ENCODE measurements at places on chromosomes 1 and 21.

DNA sequence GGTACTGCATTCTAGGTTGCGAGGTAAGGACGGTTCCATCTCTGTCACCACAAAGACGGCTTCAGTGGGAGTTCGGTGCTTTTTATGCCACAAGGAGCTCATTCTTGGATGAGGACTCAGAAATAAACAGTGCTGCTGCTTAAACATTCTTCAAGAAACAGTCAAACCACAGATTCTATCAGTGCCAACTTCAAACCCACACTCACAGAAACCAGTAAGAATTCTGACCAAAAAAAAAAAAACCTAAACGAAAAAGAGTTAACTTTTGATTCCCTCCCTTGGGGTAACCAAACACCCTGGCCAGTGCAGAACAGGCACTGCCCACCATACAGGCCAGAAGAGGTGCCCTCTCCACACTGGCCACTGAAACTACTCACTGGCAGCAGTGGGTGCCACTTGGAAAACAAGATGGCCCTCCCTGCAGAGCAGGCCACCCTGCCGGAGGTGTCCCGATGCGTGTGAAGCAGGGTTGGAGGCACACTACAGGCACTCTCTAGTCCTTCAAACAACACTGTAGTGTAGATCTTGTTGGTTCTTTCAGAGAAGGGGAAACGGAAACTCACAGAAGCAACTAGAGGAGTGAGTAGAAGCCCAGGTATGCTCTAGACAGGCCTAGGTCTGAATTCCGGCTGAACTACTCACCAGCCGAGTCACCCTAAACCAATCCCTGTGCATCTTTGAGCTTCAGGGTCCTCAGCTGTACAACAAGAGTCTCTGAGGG lies 87.3 kb upstream of the TLR5 start:
- peak; percentile 62 for DNase-seq

- DNase-seq, result no peak
Measured at GRCh38 chr1:170145770-170146676, at the start of gene NTMT2. Gene NTMT2 (plus strand): TSS chr1:170145959. CDS start chr1:170146108, 149 bp downstream.

DNA sequence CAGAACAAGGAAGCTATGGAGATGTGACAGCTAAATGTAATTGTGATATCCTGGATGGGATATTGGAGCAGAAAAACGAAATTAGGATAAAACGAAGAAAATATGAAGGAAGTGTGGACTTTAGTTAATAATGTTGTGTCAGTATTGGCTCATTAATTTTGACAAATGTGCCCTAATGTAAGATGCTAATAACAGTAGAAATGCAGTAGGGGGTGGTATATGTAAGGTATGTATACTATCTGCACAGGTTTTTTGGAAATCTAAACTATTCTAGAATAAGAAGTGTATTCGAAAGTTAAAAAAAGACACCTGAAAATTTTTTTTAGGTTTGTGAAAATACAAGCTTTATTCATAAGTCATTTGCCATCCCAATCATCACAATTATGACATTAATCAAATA lies 421.4 kb upstream of the B3GALT2 start:
- DNase-seq, result no peak

DNA sequence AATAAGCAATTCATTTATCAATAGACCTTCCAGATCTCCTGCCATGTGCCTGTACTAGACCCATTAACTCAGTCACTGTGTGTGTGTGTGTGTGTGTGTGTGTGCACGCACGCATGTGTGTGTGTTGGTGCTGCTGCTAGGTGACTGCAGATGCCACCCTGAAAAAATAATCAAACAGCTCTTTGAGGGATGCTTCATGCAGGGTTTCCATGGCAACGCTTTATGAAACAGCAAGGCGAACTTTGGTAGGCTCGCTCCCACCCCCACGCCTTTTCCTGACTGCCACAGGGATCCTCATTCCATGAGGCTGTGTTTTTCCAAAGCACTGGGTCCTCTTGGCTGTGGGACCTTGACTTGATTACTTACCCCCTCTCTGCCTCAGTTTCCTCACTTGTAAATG lies 94.0 kb downstream of the HMGB4 start:
- no peak for DNase-seq

DNA sequence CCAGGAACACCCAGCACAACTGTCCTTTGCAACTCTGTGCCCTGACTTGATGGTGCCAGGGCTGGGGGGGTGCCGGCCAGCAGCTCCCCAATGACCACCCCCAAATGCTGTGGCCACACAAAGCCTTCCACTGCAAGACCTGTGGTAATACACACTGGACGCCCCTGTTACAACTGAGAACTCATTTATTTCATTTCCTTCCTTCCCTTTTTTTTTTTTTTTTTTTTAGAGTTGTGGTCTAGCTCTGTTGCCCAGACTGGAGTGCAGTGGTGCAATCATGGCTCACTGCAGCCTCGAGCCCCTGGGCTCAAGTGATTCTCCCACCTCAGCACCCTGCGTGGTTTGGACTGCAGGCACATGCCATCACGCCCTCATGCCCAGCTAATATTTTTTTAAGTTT lies 25.2 kb downstream of the TP73 start:
- DNase-seq, result no peak

DNA sequence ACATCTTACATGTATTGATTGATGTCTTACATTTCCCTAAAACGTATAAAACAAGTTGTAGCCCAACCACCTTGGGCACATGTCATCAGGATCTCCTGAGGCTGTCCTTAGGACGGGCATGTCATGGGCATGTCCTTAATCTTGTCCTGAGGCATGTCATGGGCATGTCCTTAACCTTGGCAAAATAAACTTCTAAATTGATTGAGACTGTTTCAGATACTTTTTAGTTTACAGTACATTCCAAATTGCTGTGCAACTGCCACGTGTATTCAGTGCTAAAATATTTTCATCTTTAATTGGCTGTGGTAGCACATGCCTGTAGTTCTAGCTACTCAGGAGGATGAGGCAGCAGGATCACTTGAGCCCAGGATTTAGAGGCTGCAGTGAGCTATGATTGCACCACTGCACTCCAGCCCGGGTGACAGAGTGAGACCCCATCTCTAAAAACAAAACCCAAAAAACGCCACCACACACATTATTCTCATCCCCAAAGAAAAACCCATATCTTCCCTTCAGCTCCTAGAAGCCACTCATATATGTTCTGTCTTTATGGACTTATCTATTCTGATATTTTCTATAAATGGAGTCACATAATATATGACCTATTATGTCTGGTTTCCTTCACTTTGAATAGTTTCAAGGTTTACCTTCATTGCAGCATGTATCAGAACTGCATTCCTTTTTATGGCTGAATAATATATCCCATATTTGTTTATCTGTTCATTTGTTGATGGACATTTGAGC lies 96.0 kb upstream of the BTG3 start:
- DNase-seq, result no peak

Measured in osteocyte (in vitro differentiated cells).